Germinal center (tissue), 1 donor: ENCODE measurements at places on chromosomes 4 and X.

DNA sequence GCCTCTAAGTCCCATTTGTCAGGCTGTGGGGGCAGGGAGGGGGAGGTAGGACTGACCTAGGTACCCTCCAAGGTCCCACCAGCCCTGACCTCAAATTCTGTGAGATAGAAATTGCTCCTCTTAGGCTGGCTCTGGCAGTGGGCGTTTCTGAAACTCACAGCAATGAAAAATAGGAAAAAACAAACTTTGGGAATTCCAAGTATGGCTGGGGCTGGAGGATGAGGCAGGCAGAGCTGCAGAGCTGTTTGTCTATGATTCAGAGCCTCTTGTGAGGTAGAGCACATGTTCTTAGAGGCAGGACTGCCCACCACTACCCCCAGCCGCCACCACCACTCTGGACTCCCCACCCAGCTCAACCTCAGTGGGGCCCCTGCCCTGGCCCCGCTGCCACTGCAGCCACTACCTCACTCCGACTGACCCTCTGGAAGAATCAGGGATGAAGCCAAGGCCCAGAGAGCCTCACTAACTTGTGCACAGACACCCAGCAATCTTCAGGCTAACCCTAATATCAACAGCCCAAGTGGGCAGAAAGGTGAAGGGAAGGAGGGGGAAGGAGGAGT, 98.2 kb downstream of the PJA1 start:
- no peak for DNase-seq

DNA sequence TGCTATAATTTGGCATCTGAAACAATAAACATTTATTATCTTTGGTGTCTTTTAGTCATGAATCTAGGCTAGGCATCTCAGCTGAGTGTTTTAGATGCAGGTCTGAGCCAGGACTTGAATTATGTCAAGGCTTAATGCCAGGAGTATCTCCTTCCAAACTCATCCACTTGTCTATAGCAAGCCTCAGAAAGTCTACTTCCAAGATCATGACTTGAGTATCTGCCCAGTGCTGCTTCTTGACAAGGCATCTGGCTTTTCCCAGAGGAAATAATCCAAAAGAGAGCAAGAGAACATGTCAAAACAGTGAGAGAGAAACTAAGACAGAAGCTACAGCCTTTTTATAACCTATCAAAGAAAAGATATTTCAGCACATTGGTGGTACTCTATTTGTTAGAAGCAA, 1052.1 kb upstream of the PCDH10 start:
- no peak for DNase-seq

- no peak for DNase-seq
Measured at GRCh38 chr4:24190761-24191695, 301.2 kb upstream of the PPARGC1A start.

DNA sequence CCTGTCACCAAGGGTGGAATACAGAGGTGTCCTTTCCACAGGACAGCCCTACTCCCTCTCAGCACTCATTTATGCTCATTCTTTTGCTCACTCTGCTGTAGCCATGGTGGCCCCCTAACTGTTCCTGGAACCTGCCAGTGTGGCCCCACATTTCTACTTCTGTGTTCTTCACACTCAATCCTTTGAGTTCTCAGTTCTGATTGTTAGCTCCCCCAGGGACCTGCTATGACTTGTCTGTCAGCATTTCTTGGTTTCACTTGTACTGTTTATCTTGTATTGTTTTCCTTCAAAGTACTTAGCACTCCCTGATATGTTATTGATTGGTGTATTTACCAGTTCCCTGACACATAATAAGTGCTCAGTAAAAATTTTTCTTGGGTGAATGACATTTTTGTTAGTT, 14.9 kb downstream of the VBP1 start:
- DNase-seq = no peak

- DNase-seq = no peak
Measured at GRCh38 chr4:79331126-79331876, 5.4 kb upstream of the NAA11 start.

- DNase-seq = no peak
Measured at GRCh38 chr4:146981651-146982050, 36.0 kb upstream of the TTC29 start.

DNA sequence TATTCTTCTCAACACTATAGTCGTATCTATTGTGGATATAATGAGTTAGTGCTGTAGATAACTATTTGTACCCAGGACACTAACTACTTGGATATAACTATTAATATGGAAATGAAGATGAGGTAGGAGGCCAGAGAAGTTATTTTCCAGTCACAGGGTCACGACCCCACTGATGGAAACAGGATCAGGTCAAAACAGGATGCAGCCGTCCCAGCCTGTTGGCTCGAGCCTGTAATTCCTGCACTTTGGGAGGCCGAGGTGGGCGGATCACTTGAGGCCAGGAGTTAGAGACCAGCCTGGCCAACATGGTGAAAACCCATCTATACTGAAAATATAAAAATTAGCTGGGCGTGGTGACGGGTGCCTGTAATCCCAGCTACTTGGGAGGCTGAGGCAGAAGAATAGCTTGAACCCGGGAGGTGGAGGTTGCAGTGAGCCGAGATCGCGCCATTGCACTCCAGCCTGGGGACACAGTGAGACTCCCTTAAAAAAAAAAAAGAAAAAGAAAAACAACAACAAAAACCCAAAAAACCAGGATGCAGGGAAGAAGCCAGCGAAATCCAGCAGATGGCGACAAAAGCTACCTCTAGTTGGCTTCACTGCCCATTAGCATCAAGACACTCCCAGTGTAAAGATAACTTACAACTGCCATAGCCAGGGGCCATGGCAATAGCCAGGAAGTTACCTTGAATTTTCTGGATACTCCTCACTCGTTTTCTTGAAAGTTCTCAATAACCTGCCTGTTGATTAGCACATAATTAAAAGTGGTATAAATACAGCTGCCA, 37.9 kb upstream of the NKAP start:
- DNase-seq = peak; percentile 26

DNA sequence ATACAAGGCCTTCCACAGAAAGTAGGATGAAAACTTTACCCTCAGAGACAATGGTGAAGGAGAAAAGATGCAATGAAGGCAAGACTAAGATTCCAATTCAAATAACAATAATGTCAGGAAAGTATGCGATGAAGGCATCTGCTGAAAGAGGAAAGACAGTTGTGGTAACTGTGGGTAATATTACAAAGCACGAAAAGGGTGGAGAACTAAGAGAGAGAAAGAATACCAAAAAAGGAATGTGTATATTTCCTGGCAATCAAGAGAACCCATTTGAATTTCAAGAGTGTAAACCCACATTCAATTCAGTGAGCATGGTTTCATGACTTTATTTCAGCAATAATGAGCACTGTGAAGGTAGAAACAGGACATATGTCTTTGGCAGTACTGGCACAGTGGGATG, 225.5 kb downstream of the PALLD start:
- no peak for DNase-seq

DNA sequence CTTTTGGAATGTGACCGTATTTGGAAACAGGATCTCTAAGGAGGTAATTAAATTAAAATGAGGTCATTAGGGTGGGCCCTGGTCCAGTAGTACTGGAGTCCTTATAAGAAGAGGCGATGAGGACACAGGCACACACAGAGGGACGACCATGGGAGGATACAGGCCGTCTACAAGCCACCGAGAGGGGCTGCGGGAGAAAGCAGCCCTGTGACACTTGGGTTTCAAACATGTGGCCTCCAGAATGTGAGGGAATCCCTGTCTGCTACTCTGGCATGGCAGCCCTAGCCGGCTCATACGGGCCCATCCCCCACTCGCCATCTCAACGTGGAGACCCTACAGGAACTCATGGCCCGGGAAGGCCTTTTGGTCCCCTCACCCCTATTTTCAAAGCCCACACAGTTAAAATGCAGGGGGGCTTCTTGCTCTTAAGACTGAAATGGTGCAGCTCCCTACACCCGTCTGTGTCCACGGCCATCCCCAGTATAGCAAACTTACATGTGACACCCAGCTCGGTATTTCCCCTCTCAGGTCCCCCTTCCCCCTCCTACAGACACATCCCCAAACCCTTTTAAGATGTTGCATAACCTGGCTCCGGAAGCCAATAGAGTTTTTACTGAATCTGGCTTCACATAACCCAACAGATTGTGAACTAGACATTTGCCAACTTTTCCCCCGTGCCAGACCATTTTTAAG, 124.1 kb upstream of the TBL1X start:
- peak; percentile 24 for DNase-seq

DNA sequence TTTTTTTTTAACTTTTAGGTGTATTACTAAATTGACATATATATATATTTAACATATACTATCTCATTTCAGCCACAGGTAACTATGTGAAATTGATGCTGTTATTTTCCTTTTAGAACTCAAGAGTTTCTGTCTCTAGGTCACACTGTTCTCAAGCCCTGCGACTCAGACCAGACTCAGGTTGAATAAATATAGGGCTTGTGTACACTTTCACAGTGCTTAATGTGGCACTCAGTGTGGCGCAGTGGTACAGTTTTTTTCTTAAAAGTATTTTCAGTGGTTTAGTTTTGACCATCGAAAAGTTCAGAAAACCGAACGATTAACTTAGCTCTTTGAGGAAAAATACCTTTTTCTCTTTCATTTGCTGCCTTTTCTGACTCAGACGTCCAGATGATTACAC, 24.7 kb downstream of the PACRGL start:
- no peak for DNase-seq

- no peak for DNase-seq
Measured at GRCh38 chr4:110653321-110654253, 30.7 kb upstream of the PITX2 start.

GRCh38 chr4:4848540-4848939, 10.9 kb upstream of the MSX1 start:
- DNase-seq = no peak

DNA sequence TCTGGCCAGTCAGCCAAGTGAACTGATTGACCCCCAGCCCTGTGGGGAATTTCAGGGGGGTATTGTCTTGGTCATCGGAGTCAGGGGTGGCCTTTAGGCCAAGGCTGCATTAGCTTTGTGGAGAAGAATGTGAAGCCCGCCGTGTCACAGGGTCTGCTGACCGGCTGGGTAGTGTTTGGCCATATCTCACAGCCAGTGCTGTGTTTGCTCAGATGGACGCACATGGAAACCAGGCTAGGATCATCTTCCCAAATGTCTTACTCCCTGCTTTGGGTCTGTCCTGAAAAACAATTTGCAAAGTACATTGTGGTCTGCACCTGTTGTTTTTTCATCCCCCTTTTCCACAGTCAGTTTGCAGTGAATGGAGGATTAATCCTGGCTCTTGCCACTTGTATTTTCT, 13.0 kb downstream of the TMEM164 start:
- DNase-seq = no peak

GRCh38 chr4:26369581-26369980, 48.8 kb downstream of the RBPJ start:
- no peak for DNase-seq

DNA sequence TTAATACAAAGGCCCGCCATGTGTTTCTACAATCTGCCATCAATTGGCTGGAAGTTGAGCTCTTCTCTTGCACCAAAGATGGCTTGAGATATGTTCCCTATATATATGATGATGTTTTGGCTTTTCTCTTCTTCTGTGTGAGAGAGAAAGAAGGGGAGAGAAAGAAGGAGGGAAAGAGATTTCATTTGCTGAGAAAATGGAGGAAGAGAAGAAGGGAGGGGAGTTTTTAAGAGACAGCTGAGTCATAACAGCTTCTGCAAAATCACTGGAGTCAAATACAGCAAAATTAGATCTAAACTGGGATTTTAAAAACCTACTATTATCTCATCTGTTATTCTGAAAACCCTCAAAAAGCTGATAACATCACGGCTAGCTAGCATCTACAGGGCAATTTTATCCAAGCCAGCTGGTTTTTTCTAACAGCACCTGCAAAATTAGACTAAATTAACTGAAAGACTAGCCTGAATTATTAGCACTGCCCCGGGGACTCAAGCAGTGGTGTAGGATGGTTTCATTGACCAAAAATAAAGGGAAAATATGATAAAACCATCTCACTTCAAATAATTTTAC, 647.6 kb upstream of the ACTRT1 start:
- no peak for DNase-seq

- no peak for DNase-seq
Measured at GRCh38 chr4:41619161-41619560, 81.2 kb downstream of the LIMCH1 start.

DNA sequence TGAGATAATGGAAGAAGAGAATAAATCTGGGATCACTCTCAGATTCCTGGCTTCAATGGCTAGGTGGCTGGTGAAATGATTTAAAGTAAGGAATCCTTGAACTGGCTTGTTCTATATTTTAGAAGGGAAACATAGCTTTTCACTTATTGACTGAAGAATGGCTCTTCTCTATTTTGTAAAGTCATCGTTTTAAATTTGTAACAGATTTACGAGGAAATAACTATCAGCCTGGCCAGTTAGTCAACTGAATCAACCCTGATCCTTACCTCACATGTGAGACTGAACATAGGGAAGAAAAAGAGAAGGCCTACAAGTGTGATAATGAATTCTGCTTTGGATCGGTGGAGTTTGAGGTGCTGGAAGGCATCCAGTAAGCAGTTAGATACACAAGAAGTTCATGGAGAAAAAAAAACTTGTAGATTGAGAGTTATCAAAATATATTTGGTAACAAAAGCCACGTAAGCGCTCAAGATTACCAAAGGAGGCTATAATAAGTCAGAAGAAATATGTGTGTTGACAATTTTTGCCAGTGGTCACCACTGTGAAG, 12.0 kb downstream of the AREG start:
- DNase-seq = no peak

- no peak for DNase-seq
Measured at GRCh38 chr4:113540859-113541258, 220.7 kb downstream of the CAMK2D start.

DNA sequence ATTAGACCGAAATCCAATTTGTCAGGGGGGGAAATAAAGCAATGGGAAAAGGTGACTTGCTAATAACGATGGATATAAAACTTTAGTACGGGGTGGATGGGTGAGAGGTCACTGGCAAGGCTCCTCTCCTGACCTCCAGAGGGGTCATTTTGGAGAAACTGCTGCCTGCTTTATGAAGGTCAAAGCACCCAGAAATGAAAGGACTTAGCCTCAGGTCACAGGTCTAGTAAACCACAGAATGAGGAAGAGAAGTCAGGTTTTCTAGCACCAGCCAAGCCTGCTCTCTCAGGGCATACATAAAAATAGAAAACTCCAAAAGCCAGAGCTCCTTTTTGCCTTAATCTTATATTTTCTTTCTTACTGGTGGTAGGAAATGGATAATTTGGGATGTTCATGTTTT, 134.2 kb downstream of the SHROOM3 start:
- DNase-seq = no peak

DNA sequence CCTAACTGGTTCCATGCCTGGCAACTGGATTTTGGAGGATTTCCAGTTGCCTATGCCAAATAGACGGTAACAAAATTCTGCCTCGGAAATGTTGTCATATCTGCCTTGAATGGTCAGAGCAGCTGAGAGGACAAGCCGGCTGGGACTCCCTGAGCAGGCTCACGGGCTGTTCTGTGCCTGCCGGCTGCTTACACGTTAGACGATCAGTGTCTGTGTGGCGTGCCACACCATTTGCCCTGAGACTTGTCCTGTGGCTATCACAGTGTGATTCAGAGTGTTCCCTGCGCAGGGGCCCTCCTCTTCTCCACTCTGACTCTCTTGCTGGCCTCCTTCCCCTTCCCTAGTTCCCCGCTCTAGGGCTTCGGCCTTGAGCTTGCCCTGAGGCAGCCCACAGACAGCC, 42.4 kb downstream of the RAI2 start:
- no peak for DNase-seq
